NCI-H2171 treated with DMSO at 0.1 percent for 48 hours (cell line): ENCODE measurements at places on chromosomes 7 and 10.

- DNase-seq: no peak
Measured at GRCh38 chr7:118194571-118194970, 10.6 kb downstream of the LSM8 start.

DNA sequence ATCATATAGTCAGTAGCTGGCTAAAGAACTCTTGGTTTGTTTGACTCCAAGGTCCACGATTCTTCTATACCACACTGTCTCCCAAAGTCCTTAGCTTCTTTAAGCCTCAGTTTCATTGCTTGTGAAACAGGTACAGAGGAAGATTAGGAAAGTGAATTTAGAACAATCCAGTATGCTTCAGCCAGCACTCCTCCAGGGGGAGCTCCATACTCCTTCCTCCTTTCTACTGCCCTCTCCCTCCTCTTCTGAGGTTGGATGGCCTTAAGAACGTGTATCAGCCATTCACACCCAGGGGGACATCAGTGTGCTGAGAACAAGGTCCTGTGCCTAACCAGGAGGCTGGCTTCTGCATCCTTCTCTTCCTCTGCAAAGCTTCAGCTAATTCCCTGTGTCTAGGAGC, 54.8 kb upstream of the CALD1 start:
- no peak for DNase-seq

DNA sequence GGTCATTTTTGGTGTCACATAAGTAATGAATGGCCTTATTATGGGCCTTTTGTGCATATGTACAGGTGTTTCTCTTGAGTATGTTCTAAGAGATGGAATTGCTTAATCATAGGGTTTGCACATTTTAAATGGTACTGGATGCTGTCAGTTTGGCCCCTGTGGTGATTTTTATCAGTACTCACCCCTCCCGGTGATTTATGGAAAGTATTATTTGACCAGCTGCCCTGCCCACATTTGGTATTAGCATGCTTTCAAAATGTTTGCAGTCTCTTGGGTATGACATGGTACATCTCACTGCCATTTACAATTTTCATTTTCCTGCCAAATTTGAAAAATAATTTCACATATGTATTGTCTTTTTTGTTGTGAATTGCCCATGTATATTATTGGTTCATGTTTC, 427.7 kb downstream of the LRMDA start:
- DNase-seq: no peak

GRCh38 chr10:28638392-28638791, 38.9 kb upstream of the BAMBI start:
- DNase-seq: no peak

- peak; percentile 2 for DNase-seq
Measured at GRCh38 chr10:94065362-94065761, 71.6 kb downstream of the PLCE1 start.

GRCh38 chr7:70033226-70033625, 435.0 kb downstream of the AUTS2 start:
- DNase-seq: no peak

- no peak for DNase-seq
Measured at GRCh38 chr7:112784603-112785002, 5.6 kb downstream of the TMEM168 start.

DNA sequence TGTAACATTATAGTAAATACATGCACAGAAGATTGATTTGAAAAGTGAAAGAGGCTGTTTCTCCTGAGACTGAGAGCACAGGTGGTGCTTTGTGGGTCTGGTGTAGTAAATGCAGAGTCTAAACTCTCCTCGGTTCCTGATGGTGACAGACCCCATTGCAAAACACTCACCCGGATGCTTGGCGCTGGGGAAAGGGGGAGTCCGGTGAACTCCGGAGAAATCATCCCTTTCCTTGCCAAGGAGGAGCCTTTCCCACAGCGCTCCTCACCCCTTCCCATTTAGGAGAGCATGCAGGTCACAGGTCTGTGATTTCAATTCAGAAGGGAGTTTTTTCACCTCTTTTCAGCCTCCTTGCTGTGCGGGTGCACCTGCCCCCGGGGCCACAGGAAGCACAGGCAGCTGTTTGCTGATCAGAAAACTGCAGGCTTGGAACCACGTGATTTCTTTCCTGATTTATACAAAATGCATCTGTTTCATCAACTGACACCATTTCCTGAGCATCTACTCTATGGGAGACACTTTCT, 75.6 kb upstream of the LYZL2 start:
- peak; percentile 29 for DNase-seq

DNA sequence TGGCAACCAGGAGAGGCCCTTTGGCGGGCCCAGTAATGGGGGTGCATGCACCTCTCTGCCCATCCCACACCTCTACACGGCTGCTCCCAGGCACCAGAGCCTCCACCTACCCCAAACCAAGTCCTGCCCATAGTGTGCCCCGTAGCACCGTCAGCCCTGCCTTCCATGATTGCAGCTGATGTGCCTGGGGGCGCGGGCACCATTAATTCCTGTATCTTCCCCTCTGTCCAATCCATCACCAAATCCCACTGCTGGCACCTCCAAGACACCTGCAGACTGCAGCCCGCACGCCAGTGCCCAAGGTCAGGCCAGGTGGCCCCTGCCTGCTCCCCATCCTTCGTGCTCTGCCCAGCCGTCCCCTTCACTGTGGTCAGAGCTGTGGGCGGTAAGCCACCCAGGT, 533.0 kb downstream of the PTPRN2 start:
- no peak for DNase-seq

GRCh38 chr7:141475679-141476078, 75.5 kb upstream of the AGK start:
- DNase-seq: no peak

DNA sequence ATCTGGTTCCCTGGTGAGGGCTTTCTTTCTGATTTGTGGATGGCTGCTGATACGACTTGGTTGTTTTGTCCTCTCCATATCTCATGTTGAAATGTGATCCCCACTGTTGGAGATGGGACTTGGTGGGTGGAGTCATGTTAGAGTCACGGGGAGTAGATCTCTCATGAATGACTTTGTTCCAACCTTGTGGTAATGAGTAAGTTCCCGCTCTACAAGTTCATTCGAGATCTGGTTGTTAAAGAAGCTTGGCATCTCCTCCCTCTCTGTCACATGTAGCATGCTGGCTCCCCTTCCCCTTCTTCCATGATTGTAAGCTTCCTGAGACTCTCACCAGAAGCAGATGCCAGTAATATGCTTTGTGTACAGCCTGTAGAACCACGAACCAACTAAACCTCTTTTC, 37.1 kb upstream of the NXPH1 start:
- DNase-seq: no peak

- peak; percentile 91 for DNase-seq
Measured at GRCh38 chr7:44986218-44987053, 7.6 kb upstream of the MYO1G start.

GRCh38 chr7:158430308-158431034, 157.2 kb downstream of the PTPRN2 start:
- no peak for DNase-seq

- no peak for DNase-seq
Measured at GRCh38 chr7:74057216-74057925, 26.2 kb upstream of the LIMK1 start.

- DNase-seq: no peak
Measured at GRCh38 chr7:140771826-140772225, 75.3 kb downstream of the NDUFB2 start.

GRCh38 chr7:19754521-19755116, 18.8 kb downstream of the TMEM196 start:
- peak; percentile 41 for DNase-seq

DNA sequence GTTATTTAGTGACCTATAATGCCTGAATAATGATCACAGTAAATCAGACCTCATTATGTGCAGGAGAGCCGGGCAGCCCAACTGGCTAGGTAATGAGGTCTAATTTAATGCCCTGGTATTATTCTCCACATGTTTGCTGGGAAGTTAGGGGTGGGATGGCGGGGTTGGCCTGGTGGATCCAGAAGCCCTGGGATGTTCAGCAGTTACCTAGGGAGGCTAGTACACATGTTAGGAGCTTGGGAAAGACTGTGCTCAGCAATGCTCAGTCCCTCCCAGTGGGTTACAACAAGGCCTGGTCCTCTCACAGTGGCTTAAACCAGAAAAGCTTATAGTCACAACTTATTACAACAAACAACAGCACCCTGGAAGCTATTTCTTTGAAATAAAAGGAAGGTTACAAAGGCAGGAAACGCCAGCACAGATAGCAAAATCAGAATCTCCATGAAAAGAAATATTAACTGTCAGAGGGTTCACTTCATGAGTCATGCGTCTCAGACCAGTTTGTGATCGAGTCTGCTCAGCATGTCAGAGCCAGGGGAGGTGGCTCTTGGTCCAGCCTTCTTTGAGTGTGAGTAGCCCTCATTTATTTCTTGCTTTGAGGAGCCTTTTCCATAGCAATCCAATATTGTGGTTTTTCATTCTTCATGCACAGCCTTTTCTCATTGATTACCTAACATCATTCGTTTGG, 418.6 kb upstream of the NPVF start:
- no peak for DNase-seq

- no peak for DNase-seq
Measured at GRCh38 chr7:887488-887820, 11.1 kb downstream of the GET4 start.

DNA sequence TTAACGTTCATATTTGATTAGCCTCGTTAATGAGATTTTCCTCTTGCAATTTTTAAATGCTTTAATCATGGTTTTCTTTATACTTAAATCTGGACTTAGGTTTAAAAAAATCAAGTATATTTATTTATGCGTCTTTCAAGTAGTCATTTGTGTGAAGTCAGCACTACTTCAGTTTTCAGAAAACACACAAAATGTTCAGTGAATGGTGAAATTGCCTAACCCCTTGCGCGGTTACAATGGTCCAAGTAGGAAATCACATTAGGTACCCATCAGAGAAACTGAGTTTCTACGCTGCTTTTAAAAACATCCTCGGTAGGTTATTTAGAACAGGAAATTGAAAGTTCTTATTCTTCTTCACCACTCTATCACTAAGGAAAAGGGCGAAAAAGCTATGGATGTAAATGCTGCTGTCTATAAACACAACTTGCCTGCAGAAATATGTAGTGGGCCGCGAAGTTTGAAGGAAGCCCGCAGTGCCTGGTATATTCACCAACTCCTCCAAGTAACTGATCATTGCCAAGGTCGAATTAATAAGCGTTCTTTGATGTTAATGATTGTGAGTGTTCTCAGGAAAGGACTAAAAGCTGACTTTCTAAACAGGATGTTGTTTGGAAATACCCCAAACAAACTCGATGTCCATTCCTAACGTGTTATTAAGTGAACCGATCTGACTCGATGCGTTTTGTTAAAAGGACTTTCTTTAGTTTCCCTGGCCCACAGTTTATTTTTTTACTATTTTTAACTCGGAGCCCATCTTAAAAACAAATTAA, 1.0 kb downstream of the SYPL1 start:
- DNase-seq: no peak

DNA sequence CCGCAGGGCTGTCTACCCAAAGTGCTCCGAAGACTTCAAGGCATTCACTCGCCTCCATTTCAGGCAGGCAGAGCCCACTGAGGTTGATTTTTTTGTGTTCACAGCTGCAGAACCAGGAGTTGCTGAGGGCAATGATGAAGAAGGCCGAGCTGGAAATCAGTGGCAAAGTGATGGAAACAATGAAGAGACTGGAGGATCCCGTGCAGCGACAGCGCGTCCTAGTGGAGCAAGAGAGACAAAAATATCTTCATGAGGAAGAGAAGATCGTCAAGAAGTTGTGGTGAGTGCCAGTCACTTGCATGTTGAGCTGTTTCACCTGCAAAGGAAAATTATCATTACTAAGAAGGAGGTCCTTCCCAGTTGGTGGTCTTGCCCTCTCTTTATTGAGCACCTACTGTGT, 210.5 kb downstream of the ARHGAP21 start:
- peak; percentile 1 for DNase-seq

- no peak for DNase-seq
Measured at GRCh38 chr7:128879461-128879938, 16.8 kb downstream of the ATP6V1F start.

GRCh38 chr7:50265968-50266634, 38.4 kb upstream of the IKZF1 start:
- DNase-seq: no peak

DNA sequence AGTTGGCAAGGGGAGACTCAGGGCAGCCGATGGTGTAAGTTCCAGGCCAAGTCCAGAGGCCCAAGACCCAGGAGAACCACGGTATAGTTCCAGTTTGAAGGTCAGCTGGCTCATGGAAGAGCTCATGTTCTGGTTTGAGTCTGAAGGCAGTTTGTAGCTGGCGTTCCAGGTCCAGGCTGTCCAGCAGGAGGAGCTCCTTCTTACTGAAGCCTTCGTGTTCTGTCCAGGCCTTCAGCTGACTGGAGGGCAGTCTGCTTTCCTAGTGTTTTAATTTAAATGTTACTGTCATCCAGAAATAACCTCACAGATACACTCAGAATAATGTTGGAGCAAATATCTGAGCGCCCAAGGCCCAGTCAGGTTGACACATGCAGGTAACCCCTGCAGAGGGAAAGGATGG, 4.2 kb downstream of the SUN1 start:
- no peak for DNase-seq

DNA sequence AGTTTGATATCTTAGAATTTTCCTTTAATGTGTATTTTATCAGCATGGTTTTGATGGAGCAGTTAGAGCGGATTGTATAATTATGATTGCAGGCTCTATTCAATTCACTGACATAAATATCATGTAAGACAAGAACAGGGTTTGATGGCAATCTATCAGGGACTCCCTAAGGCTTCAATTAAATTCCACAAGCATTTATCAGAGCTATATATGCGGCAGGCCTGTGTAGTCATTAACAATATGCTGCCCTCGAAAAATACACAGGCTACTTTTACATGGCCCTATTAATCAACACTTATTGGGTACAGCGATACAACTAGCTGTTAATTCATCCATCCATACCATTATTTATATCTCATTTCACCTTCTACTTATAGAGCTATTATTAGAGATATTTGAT, 358.1 kb upstream of the TPK1 start:
- no peak for DNase-seq

DNA sequence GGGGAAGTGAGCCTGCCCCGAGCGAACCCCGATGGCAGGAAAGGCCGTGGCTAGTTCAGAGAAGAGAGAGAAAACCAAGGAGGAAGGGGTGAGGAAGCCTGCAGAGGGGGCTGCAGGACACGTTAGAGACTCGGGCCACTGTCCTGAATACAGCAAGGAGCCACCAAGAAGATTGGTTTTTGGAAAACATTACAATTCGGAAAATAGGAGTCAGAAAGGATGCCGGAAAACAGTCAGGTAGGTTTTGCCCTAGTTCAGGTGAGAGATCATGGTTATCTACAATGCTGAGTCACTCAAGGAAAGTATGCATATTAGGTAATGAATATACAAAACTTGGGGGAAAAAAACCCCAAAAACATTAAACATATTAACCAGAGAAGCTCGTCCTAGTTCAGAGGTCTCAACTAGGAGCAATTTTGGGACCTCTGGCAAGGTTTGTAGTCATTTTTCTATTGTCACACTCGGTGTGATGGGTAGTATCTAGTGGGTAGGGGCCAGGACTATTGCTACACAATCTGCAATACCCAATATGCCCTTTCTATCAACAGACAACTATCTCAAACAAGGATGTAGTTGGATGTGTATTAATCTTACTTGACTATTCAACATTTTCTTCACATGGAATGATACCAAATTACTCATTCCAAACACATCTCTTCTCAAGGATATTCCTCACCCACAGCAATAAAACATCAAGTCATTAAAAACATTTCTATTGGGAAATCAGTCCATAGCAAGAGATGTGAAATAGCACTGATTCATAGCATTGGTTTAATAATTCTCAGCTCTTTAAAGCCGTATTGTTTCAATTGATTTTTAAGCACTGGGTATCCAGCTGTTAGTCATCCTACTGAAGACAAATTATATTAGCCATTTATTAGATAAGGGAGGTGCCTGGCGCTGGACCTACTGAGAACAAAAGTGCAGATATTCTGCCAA, 74.4 kb upstream of the RSU1 start:
- no peak for DNase-seq
